ENCODE measurements at places on chromosomes 1 and 21. TPM values are rescaled to one million over a fixed set of nuclear protein-coding genes. Genes with fewer than 3 reads are reported as not detected.

GRCh38 chr1:189939967-189940366 is 537.7 kb downstream of the BRINP3 start:
- no peak for DNase-seq

DNA sequence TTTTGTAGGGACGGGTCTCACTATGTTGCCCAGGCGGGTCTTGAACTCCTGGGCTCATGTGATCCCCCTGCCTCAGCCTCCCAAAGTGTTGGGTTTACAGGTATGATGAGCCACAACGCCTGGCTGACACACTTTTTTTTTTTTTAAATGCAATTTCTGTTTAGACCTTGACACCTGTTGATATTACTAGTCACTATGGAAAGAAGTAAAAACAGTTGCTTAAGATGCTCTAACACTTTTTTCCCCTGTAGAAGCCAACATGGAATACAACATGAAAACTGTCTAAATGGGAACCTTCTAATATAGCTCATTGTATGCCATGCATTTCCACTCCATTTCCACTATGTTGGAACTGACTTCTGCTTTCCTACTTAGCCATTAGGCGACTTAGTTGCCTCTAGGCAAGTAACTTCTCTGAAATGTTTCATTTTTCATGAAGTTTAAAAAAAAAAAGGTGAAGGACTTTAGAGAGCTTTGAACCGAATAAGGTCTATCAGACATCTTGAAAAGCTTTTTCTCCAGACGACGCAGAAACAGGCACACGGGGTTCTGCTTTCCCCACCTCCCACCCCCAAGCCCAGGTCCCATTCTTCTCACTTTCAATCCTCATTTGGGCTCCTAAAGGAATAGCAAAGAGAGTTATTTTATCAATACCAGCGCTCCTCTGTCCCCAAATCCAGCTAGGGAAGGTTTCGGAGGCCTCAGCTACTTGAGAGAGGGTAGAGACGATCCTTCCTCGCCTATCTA is 648 bp upstream of the DR1 start:
- DNase-seq, result no peak

GRCh38 chr1:5428351-5428750 is 563.9 kb downstream of the NPHP4 start:
- DNase-seq, result no peak

DNA sequence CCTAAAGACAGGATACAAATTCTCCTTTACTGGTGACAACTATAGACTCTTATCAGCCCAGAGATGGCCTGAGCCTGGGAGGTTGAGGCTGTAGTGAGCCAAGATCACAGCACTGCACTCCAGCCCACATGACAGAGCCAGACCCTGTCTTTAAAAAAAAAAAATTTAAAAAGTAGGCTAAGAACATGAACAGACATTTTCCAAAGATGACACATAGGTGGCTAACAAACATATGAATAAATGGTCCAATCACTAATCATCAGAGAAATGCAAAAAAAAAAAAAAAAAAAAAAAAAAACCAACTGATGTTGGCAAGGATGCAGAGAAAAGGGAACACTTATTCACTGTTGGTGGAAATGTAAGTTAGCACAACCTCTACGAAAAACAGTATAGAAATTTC is 65.0 kb downstream of the TOR3A start:
- DNase-seq, result no peak

GRCh38 chr1:17540255-17541001 is 930 bp downstream of the ARHGEF10L start:
- no peak for DNase-seq

- no peak for DNase-seq
Observed at GRCh38 chr1:63975481-63975880, 201.7 kb downstream of the ROR1 start.

DNA sequence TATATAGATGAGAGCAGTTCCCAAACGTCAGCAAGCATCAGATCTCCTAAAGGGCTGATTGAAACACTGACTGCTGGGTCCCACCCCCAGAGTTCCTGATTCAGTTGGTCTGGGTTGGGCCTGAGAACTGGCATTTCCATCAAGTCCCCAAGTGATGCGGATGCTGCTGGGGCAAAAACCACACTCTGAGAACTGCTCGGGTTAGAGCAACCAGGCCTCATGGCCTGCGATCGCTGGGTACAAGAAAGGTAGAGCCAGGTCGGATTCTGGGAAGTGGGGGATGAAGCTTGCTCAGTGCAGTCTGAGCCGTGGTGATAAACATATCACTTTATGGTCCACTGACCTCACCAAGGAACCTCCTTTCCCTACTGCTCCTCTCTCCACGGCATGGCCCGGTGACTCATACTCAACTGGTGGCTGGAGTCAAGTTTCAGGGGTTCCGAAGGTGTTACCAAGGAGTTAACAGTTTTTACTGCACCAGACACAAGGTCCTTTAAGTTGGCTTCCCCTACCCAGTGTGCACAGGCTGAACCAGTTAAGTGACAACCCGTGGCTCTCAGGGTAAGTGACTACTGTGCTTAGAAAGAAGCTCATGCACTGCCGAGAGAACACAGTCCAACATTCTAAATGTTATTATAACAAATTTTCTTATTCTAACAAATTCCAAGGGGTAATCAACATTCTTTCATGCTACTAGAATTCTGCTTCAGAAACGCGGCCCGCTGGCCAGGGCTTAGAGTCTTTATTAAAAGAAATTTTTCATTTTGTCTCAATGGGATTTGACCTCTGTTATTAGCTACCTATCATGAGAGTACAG is 153.5 kb downstream of the TGFBR3 start:
- peak; percentile 63 for DNase-seq

GRCh38 chr21:36698981-36699545 is at the start of gene SIM2:
SIM2 (plus strand) TSS chr21:36699115; CDS start chr21:36699747, 632 bp downstream.
- no peak for DNase-seq

GRCh38 chr1:236052232-236052993 is 12.5 kb downstream of the NID1 start:
- no peak for DNase-seq

DNA sequence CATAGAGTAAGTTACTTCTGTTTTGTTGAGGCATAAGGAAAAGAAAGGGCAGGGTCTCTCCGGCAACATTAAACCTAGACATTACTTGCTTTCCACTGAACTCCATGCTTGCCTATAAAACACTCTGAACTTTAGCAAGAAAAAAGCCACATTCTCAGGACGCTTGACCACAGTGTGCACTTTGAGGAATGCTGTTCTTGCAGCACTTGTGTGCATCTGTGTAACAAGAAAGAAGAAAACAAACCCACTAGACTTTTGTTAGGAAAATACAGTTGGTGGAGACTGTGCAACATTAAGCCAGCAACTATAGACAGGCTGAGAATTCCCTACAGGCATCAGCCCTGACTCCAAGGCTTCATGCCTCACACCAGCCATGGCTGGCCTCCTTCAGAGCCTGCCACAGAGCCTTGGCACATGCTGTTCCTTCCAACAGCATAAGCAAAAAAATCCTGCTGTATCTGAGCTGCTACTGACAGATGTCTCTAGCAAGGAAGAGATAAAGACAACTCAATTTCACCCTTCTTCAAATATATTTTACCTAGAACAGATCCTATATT is 5.8 kb downstream of the PDZK1 start:
- DNase-seq, result no peak

DNA sequence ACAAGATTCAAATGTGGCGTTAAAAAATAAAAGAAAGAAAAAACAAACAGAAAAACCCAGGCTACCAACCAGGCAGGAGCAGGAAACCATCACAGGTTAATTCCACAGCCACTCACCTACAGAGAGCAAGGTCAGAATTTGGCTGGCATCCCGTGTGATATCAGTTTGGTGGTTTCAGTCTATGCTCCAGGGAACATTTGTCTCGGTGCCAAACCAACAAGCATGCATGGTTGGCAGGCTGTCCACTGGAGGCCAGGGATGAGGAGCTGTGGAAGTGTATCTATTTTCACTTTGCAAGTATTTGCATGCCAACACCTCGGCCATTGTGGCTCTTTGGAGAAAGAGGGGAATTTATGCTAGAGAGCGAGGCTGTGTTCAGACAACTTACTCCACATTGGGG is 53.1 kb upstream of the PROX1 start:
- no peak for DNase-seq

GRCh38 chr1:243216741-243217140 is 38.3 kb downstream of the CEP170 start:
- DNase-seq, result no peak

GRCh38 chr1:63960326-63960725 is 186.5 kb downstream of the ROR1 start:
- no peak for DNase-seq

GRCh38 chr1:110233861-110234260 is 23.7 kb downstream of the KCNC4 start:
- no peak for DNase-seq

GRCh38 chr1:25768999-25769398 is 31.0 kb upstream of the SELENON start:
- DNase-seq, result no peak

DNA sequence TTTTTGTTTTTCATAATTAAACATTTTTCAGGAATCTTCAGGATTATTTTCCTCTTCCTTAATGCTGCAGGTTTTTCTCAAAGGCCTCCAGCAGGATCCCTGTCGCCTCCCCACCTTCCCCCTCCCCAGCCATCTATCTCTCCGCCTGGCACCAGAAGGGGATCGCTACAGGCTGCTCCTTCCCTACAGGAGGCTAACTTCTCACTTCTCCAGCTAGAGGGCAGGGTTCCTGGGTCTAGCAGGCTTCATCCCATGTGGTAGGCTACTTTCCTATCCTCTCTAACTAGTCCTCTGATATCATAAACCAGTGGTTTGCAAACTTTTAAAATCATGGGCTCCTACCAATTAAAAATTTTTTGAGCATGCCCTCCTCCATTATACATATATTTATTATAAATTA is 104.1 kb downstream of the KCNN3 start:
- no peak for DNase-seq

DNA sequence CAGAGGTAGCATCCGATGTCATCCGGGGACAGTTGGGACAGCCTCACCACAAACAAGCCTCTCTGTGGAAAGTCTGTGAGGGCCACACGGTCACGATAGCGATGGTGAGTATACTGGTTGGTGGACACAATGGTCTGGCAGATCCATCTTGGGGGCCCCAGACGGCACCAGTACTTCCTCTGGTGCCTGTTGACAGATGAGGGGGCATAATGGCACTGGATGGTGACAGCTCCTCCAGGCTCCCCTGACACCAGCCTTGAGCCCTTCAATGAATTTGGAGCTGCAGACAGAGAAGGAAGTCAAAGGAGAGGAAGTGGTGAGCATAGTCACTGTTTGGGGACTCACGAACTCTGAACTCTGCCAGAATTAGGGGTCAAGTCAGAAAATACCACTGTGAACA is 8.0 kb downstream of the FCAMR start:
- no peak for DNase-seq

DNA sequence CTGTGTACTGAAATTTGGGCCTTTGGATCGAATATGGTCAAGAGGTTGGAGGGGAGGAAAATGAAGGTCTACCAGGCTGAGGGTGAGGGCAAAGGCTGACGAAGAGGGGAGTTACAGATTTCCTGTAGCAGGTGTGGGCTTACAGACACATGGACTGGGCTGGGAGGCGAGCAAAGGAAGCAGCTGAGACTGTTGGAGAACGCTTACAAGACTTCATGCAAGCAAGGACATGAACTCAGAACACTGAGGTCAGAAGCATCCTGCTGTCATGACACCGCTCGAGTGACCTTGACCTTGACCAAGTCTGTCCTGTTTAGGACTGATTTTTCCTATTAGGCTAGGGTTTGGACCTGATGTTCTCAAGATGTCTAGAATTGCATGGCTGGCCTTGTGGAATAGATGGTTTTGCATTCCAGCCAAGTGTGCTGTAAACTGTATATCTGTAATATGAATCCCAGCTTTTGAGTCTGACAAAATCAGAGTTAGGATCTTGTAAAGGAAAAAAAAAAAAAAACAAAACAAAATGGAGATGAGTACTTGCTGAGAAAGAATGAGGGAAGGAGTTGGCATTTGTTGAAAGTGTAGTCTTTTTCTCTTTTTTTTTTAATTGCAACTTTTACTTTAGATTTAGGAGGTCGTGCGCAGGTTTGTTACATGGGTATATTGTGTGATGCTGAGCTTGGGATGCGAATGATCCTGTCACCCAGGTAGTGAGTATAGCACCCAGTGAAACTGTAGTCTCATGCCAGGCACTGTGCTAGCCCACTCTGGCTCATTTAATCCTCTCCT is 5.8 kb downstream of the ELF3 start:
- peak; percentile 55 for DNase-seq

- no peak for DNase-seq
Observed at GRCh38 chr1:239647045-239647444, 260.7 kb downstream of the CHRM3 start.

DNA sequence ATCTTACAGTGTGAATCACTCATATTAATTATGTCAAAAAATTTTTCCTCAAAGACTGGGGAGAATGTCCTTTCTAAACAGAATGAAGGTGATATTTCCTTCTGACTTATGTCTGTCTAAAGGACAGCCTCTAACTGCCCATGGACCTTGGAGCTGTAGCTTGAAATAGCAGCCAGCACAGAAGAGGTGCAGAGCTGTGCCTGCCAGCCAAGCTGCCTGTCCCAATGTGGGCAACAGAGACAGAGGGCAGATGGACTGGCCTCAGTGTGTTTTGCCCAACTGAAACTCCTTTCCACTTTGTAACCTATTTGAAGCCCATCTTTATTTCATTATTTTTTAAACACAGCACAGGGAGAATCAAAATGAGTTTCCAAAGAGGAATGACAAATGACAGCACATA is 97.6 kb upstream of the DYNLT5 start:
- DNase-seq, result no peak

- DNase-seq, result no peak
Observed at GRCh38 chr1:224061436-224061835, 52.5 kb upstream of the FBXO28 start.

- DNase-seq, result no peak
Observed at GRCh38 chr21:25635310-25635709, 3.7 kb upstream of the JAM2 start.

DNA sequence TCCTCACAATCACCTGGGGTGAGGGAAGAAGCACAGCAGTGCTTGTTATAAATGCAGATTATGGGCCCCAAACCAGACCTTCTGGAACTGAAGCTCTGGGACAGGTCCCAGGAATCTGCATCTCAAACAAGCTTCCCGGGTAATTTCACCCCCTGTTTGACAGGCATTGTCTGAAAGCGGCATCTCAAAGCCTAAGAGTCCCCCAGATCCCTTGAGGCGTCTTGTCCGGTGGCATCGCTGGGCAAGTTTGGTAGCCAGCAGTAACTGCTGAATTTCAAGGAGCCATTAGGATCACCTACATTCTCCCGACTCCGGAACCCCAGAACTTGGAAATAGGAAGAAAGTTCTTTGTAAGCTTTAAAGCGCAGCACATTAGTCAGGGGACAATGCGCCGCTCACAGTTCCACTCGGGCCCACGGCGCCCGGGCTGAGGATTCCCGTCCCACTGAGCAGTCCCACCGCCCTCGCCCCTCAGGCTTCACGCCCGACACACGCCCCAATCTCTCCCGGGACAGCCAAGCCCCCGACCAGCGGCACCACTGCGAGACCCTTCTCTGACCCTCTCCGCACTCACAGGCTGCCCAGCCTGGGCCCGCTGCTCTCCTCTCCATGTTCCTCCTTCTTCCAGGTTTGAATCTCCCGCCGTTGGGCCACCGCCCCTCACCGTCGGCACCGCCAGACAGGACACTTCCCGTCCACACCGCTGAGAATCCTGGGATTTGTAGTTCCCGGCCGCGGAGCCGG is at the start of gene IQGAP3:
Gene IQGAP3 (minus strand): TSS at position 647 of the 744 bp plus-strand sequence. CDS start 36 bp downstream, at position 611.
- peak; percentile 47 for DNase-seq

TNFRSF4 gene
- 0.24 TPM for polyA plus RNA-seq

CACNA1S gene
- polyA plus RNA-seq, result not detected

SSU72 gene
- 113 TPM for polyA plus RNA-seq

KDF1 gene
- polyA plus RNA-seq, result 0.06 TPM

OR2T2 gene
- not detected for polyA plus RNA-seq

OR2M3 gene
- not detected for polyA plus RNA-seq

AIRE gene
- polyA plus RNA-seq, result not detected

FCRL1 gene
- polyA plus RNA-seq, result not detected

FOXO6 gene
- polyA plus RNA-seq, result not detected

CNST gene
- 21.5 TPM for polyA plus RNA-seq

ZNF697 gene
- 12.9 TPM for polyA plus RNA-seq

NTMT2 gene
- not detected for polyA plus RNA-seq

FCRL2 gene
- polyA plus RNA-seq, result not detected
